ENCODE measurements at places on chromosomes 7 and 10.

GRCh38 chr10:109207361-109207760, 716.0 kb downstream of the XPNPEP1 start:
- DNase-seq, result no peak

DNA sequence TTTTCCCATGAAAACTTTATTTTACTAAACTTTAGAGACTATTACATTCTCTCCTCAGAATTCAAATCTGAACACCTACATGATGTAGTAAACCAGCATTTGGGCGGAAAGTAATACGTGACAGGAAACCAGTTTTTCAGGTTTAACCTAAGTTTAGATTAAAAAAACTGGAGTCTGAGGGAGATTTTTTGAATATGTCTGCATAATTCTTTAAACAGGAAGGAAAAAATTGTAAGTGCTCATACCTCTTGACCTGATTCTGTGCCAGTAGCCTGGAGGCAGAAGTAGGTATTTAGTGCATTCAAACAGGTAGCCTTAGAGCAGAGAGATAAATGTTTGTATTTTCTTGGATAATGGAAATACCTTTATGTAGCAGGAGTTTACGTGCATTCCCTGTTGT, 224.3 kb downstream of the MDFIC start:
- DNase-seq, result no peak

DNA sequence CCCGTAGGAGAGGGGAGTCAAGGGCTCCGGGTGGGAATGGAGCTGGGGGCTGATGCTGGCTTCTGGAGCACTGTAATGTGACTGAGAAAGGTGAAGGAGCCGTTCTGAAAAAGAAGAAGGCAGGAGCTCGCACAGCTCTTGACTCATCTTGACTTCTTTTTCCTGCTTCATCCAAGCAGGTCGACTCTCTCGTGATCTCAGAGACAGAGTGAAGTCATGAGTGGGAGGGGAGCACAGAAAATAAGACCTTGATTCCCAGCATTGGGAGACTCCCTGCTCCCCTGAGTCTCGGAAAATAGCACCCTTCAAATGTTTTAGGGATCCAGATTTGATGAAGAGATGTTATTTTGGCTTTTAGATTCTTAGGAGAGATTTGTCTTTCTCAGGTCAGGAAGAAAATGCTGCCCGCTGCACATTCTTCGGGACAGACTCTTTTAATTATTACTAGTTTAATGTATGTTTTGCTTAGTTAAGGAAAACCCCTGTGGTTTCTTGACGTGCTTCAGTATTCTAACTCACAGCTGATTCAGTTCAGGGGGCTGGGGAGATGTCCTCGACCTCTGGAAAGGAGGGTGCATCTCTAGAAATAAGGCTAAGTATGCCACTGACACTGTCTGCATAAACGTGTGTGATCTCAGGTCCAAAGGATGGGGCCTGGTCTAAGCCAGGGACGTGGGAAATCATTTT, 34.1 kb downstream of the EGFR start:
- no peak for DNase-seq

GRCh38 chr7:929311-929711, 25.2 kb downstream of the ADAP1 start:
- no peak for DNase-seq

GRCh38 chr7:23022258-23022769, 8.4 kb upstream of the HYCC1 start:
- no peak for DNase-seq

DNA sequence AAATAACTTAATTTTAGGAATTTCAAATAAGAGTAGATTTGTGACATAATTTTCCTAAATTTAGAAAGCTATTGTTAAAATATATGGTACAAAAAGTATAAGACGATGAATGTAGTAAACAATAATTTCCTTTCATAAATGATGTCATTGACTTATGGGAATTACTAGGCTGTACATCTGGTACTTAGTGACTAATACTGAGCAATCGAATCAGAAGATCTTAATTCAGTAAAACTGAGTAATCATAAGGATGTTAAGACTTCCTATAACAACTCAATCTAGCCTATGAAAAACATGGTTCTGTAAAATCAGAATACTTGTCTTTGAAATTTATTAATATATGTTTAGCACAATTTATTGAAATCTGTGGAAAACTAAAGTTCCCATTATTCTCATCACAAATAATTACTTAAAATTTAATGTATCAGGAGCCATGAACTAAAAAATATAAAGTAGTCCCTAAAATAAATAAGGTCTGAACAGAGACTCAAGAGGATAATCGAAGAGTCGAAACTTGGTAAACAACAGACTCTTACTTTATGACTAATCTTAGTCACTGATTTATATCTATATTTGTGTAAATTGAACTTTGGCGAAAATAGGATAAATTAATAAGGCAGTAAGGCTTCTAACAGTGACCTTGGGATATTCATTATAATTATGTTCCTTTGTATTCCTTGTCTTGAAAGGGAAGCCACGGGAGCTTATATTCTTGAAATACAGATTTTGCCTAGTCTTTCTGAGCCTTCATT, 142.1 kb downstream of the HGF start:
- peak; percentile 82 for DNase-seq

- peak; percentile 87 for DNase-seq
These were observed 127.9 kb downstream of the NRF1 start for GRCh38 chr7:129739427-129739826.

DNA sequence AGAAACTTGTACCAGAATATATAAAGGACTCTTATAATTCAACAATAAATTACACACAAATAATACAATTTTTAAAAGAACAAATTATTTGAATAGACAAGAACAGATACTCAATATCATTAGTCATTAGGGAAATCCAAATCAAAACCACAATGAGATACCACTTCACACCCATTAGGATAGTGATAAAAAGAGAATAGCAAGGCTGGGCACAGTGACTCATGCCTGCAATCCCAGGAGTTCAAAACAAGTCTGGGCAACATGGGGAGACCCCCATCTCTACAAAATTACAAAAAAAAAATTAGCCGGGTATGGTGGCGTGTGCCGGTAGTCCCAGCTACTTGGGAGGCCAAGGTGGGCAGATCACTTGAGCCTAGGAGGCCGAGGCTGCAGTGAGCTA, 52.2 kb upstream of the KCNIP2 start:
- DNase-seq, result no peak

GRCh38 chr7:156919132-156919713, 26.2 kb upstream of the LMBR1 start:
- no peak for DNase-seq

- no peak for DNase-seq
These were observed 109.3 kb downstream of the ETV1 start for GRCh38 chr7:13879994-13880686.

GRCh38 chr7:27826357-27826756, 86.4 kb downstream of the TAX1BP1 start:
- DNase-seq, result no peak

- DNase-seq, result no peak
These were observed 213.3 kb downstream of the WDR11 start for GRCh38 chr10:121064491-121064890.

DNA sequence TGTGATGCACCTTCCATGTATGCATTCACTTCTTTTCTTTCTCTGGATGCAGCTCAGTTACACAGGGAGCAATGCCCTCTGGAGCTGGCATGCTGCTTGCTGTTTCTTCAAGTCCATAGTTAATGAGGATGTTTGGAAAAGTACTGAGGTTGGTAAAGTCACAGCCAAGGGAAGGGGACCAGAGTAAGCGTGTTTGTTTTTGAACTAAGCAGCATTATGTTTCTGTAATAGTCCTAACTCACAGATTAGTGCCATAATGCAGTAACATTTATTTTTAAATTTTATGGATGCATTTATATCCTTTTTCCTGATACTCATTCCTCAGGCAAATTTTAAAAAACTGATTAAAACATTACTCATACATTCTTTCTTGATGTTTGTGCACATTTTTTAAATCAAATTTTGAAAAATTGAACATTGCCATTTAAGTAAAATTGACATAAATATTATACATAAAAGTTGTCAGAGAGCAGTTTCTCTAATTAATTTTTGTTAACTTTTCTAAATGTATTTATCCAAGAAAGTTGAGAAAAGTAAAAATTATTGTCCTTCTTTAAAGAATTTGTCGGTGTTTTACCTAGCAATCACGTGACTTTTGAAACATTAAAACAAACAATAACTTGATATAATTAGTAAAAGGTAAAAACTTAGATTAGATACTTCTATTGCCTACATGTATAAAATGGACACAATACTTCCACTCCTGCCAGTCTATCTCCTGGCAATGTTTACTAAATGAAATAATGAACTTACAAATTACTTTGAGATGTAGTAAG, 659.6 kb upstream of the ANKRD30A start:
- no peak for DNase-seq

- no peak for DNase-seq
These were observed 101.2 kb upstream of the PALS2 start for GRCh38 chr7:24472093-24472492.

DNA sequence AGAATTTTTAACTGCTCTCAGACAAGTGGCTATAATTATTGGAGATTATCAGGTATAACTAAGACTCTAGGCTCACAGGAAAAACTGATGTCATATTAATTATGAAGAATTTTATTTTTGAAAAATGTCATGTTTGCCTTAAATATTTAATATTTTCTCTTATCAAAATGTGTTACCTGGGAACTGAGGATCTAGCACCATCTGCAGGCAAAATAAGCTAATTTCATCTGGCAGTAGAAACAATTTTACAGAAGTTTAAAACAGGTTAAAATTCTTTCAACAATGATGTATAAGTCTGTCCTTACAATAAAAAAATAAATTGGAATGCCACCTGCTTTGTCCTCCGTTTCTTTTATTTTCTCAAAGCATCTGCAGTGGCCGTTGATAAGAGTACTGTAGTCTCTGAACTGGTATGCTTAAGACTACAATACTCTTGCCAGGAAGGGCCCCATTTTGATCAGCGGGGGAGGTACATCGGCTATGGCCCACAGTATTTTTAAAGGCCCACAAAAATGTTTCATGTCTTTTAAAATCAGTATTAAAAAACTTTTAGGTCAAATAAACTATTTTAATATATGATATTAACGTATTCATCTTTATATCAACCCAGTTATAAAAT, 81.3 kb downstream of the VWDE start:
- DNase-seq, result peak; percentile 59

Measured in dermis blood vessel endothelial cell (primary cell).